SIG-M5 (cell line): ENCODE measurements at places on chromosomes 16 and 17.

DNA sequence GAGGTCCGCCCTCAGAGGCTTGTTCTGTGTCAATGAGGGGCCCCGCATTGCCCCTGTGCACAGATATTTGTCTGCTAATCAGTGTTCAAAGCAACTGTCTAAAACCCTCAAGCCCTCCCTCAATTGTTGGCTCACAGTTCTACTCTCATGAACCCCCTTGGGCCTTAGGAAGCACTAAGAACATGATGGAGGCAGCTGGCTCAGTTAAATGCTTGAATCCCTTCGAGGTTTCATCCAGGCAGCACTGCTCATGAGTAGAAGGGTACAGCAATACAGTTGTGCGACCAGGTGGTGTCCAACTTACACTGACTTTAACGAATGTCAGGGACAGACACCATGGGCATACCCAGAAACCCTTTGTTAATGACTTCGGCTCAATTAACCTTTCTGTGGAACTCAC is 89.2 kb upstream of the WSCD1 start:
- DNase-seq: no peak

DNA sequence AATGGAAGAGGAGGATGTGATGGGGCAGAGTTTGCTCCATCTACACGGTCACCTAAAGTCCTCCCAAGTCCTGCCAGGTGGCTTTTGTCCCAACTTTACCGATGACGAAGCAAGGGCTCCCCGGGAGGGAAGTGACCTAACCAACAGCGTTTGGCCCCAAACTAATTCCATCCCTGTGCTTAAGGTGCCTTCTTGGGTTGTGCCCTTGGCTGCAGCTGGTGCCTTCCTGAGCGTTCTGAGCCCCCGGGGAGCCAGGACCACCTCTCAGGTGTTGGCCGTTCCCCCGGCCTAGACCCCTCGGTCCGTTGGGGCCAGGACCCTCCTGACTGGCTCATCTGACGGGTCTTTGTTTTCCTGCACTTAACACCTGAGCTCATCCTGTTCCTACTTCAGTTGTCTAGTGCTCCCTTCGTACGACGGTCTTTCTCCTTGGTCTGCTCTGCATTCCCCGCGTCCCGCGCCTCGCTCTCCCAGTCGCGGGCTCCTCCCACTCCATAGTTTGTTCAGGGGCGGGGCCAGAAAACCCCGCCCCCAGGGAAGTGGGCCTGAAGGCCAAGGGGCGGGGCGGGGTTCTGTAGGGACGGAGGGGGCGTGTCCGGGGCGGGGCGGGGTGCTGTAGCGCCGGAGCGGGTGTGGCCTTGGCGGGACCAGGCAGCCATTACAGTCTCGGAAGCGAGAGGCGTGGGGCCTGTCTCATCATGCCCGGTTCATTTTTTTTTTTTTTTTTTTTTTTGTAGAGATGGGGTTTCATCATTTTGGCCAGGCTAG is 822 bp upstream of the ZSCAN10 start:
- no peak for DNase-seq

- DNase-seq: no peak
Measured at GRCh38 chr16:79601931-79602627, 1.5 kb upstream of the MAF start.

DNA sequence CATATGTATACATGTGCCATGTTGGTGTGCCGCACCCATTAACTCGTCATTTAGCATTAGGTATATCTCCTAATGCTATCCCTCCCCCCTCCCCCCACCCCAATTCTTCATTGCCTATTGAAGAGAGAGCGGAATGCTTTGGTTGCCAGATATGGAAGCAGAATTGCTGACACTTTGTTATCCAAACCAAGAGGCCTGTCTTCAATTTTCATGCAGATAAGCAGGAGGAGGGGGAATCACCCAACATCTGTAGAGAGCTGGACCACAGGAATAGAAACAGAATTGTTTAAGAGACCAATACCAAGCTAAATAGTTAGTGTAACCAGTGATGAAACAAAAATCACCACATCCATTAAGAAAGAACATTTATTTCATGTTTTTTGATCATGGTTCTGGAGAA is 7.1 kb downstream of the ASPA start:
- DNase-seq: no peak
